NCI-H2081 (cell line): ENCODE measurements at places on chromosomes 13 and 19.

GRCh38 chr13:30856005-30856790 is 49.9 kb upstream of the MEDAG start:
- no peak for DNase-seq

DNA sequence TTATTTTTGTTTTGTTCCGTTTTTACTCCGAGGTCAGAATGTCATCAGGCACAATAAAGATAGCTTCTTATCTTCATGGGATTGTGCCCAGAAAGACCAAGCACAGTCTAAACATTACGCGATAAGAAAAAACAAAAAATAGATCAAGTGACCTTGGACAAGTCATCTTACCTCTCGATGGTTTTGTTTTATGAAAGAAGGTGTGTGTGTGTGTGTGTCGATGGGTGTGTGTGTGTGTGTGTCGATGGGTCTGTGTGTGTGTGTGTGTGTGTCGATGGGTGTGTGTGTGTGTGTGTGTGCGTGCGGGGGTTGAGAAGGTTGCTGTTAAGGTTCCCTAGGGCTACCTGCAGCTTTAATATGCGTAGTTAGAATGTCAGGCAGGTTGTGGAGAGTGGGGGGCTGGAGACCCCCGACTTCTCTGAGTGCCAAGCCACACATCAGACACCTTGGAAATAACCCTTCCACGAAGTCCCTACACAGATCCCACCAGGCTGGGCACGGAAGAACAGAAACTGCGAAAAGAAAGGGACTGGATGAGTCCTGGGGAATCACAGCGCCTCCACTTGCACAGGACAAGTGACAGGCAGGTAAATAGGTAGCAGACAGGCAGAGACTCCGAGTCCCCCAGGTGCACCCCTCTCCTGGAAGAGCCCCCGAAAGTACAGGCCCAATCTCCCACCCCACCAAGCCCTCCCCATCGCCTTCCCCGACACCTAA is 458 bp upstream of the ATP8A2 start:
- no peak for DNase-seq

GRCh38 chr19:13398780-13399726 is 107.2 kb downstream of the CACNA1A start:
- DNase-seq, result peak; percentile 40

- DNase-seq, result no peak
Measured at GRCh38 chr19:46924874-46925547, 64.2 kb downstream of the ARHGAP35 start.

GRCh38 chr13:22049384-22049783 is 378.5 kb downstream of the FGF9 start:
- no peak for DNase-seq

GRCh38 chr13:100671389-100672182 is 3.0 kb downstream of the TMTC4 start:
- DNase-seq, result no peak

- DNase-seq, result no peak
Measured at GRCh38 chr19:13765395-13766094, 1.2 kb downstream of the MRI1 start.

DNA sequence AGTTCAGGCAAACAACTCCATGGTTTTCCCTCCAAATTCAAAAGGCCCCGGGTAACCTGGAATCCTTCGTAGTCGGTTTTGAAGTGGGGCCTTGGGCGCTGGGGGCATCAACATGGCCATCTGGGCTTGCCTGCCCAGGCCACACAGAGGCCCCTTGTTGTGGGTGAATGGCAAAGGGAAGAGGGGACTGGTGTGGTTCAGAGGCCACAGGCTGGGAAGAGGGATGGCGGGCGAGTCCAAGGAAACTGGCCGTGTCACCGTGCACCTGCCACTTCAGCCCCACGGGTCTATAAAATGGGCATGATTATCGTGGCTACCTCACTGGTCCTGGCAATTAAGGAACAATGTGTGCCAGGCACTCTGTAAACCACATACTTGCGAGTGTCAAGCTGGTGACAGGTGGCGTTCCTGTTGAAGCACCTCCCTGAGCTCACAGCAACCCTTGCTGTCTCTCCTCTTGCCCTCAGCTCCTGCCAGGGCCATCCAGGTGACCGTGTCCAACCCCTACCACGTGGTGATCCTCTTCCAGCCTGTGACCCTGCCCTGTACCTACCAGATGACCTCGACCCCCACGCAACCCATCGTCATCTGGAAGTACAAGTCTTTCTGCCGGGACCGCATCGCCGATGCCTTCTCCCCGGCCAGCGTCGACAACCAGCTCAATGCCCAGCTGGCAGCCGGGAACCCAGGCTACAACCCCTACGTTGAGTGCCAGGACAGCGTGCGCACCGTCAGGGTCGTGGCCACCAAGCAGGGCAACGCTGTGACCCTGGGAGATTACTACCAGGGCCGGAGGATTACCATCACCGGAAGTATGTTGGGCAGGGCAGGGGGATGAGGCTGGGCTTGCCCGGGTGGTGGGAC is 1.3 kb downstream of the LSR start:
- DNase-seq, result no peak

DNA sequence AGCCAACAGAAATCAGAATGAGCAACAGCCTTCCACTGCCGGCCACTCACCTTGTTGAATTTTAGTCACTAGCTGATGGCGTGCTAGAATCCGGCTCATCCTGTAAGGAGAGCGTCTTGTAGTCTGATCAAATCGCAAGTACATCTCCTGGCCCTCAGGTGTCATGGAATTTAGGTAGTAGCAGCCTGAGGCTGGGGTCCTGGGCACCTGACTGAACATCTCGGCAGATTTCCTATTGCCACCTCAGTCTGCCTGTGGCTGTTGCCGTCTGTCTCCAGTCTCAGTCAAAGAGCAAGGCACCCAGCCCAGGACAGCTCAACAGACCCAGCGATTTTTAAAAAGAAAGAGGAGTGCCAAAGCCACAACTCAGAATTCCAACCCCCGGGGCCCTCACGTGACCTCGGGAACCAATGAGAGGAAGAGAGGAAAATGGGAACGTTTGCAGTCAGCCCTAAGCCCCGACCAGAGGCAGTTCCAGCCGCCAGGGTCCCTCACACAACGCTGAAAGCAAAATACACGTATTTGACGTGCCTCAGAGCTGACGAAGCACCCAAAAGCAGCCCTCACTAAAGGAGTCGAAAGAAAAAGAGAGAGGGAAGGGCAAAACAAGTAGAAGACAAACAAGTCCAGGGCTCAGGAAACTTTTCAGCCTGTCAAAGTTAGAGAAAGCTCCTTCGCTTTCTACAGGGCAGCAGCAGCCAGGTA is at the start of gene STARD13:
TSS of gene STARD13 (minus strand) at position 336 of the 705 bp plus-strand sequence. CDS start at position 219, 117 bp downstream.
- DNase-seq, result peak; percentile 49

GRCh38 chr13:99158846-99159245 is 41.8 kb upstream of the UBAC2 start:
- no peak for DNase-seq

DNA sequence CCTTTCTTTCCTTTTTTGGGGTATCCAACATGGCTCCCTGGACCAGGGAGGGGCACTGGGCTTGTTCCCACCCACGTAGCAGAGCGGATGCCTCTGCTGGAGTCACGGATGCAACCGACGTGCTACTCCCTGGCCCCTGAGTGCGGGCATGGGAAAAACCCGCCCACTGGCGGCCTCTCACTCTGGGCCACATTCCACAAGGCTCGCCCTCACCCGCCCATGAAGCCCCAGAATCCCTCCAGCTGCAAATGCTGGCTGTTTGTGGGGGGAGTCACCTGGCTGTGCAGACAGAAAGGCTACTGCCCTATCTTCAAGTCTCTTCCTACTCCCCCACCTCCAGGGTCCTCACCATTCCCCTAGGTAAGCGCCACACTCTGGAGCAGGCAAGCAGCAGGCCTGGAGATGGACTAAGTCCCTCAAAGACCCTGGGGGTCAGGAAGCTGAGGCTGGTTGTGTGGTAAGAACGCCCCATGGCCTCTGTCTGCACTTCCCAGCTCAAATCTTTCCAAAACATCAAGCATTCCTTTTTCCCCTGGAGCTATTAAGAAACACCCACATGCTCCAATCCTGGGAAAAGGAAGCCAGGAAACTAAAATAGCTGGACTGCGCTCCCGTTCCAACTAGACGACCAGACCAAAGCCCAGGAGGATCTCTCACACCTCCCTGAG is 17.9 kb upstream of the EPHX3 start:
- DNase-seq, result no peak

DNA sequence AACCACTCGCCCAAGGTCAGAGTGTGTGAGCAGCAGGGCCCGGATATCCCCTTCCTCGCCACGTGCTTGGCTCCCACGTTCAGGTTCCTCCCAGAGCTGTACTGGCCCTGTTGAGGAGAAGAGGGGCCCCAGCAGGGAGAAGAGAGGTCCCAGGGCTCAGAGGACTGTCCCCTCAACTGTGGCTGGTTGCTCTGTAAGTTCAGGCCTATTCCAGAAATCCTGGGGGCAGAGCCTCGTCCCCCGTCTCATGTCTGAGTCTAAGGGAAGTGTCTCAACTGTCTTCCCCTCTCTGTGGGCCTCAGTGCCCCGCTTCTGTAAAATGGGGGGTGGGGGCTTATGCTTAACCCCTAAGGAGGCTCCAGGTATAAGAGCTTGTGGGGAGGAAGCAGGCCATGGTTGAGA is 3.9 kb downstream of the PPP5C start:
- DNase-seq, result no peak

GRCh38 chr19:40803857-40804782 is 5.1 kb downstream of the EGLN2 start:
- no peak for DNase-seq

- DNase-seq, result no peak
Measured at GRCh38 chr19:17303940-17304267, 679 bp upstream of the ABHD8 start.

- no peak for DNase-seq
Measured at GRCh38 chr13:110399801-110400200, 92.7 kb downstream of the COL4A2 start.

- no peak for DNase-seq
Measured at GRCh38 chr13:25844559-25845434, 207.0 kb downstream of the SHISA2 start.

DNA sequence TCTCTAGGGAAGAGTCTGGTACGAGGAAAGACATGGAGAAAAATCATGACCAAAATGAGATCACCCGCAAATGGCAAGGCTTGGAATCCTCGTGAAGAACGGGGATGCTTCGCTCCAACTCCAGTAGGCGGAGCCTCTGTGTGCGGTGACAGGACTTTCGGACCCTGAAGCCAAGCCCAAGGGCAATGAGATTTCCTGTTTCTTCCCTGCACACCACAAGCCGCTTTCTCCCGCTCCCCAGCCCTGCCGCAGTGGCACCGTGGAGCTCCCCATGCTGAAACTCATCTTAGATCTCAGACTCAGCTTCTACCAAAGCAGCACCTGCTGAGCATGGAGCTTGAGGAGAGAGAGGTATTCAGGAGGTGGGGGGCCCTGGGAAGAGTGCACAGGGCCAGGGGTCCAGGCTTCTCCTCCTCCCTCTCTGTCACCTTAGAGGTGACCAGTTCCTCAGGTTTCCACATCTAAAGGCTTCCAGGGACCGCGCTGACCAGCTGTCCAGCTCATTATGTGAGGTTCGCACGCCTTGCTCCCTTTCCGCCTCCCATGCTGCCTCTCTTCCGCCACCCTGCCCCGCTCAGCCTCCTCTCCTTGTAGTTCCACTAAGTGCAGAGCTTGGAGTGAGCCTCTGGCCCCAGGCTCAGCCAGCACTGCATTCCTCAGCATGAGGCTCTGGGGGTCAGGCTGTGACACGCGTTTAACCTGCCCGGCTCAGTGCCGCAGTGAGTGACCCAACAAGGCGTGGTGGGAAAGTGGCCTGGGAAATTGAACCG is 153.8 kb upstream of the SOX1 start:
- DNase-seq, result no peak

- no peak for DNase-seq
Measured at GRCh38 chr19:47145639-47146486, 15.2 kb downstream of the SAE1 start.

GRCh38 chr19:41249707-41250423 is 14.3 kb upstream of the HNRNPUL1 start:
- no peak for DNase-seq

- DNase-seq, result no peak
Measured at GRCh38 chr13:20776751-20777150, 3.0 kb upstream of the EEF1AKMT1 start.

DNA sequence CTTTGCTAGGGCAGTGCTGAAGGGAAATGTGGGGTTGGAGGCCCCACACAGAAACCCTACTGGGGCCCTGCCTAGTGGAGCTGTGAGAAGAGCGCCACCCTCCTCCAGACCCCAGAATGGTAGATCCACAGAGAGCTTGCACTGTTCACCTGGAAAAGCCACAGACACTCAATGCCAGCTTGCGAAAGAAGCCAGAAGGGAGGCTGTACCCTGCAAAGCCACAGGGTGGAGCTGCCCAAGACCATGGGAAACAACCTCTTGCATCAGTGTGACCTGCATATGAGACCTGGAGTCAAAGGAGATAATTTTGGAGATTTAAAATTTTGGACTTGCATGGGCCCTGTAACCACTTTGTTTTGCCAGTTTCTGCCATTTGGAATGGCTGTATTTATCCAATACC is 615.4 kb upstream of the MIR17HG start:
- DNase-seq, result no peak

DNA sequence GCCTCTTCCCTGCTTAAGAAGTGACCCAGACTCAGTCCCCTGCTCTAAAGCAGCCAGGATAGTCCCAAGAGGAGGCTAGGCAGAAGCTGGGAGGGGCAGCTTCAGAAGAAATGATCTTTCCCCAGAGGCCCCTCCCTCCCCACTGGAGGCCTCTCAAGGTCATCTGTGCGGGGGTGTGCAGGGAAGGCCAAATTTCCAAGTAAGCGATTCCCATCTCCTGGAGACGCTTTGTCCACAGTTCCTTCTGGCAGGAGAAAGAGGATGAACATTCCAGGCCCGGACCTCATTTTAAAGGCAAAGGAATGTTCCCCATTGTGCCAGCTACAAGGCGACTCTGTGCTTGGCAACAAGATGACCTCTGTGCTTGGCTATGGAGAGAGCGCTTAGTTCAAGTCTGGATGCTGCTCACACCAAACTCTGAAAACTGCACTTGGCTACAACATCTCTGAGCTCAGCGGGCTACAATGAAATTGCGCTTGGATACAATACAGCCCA is 23.5 kb downstream of the COL5A3 start:
- DNase-seq, result no peak

- peak; percentile 68 for DNase-seq
Measured at GRCh38 chr13:113455384-113455783, 2.1 kb upstream of the ADPRHL1 start.

DNA sequence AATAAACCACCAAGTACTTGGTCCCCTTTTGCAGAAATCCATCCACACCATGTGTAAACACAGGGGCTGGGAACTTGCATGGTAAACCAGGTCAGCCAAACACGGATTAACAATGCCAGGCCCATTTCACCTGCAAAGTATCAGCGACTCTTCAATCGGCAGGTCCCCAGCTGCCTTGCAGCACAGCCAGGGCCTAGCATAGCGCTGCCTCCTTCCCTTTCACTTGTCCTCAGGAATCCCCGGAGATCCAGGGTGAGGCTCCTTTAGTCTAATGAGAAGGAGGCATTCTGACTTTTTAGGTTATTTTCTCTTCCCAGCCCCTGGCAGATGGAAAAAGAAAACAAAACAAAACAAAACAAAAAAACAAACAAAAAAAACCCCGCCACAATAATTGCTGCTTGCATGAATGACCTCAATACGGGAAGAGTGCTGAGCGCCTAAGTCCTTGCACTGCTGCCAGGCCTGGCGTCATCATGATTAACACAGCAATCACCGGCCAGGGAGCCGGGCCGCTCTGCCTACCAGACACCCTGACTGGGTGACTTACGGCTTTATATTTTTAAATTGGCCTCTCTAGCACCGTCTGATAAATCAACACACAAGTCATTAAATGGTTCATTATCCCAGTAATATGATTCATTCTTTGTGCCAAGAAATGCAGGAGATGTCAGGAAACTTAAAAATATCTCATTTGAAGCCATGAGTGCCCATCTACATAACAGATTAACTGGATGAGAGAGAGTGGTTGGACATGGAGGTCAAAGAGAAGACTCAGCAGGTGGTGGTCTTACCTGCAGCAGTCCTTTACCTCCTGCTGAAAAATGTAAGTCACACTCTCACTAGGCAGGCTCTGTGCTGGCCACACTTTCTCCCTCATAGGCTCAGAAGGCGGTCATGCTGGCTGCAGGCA is 692.7 kb downstream of the UQCRFS1 start:
- no peak for DNase-seq
